GM04503 (cell line): ENCODE measurements at places on chromosomes 13 and 19.

- no peak for DNase-seq
Measured at GRCh38 chr13:62035981-62036380, 620.3 kb upstream of the PCDH20 start.

DNA sequence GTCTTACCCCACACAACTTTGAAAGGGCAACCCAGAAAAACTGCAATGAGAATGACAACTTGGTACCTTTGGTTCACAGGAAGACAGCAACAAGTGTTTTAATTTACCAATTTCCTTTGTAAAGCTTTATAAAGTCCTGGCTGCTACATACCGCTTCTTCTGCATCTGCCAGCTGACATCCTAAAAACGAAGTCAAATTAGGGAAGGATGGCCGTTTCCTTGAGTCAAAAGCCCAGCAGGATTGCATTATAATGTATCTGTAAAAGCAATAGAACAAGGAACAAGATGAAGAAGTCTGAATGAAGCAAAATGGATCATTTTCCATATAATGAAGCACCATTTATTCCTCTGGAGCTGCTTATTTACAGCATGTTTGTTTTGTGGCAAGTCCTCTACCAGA, 25.8 kb upstream of the URAD start:
- DNase-seq = no peak

DNA sequence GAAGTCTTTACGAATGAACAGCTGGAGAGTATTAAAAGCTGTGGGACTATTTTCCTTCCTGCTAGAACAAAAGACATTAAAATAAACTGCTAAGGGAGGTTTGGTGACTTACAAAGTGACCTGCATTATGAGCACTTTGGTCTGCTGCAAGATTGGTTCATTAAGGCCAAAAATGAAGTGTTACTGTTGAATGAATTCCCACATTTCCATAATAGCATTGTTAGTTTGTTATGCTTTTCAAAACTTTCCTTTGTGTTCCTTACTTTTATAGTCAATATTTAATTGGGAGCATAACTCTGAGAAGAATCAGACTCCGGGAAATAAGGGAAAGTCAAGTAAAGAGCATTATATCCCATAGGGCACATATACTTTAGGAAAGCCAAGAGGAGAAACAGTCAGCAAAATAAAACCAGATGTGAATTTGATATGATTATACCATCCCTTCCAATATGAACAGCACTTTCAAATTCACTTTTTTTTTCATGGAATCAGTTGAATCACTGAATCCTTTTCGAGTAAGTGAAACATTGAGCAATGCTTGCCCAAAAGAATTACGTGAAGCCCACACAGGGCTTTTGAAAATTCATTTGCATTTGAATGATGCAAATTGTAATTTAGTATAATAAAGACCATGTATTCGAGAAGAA, 112.6 kb downstream of the KCTD12 start:
- DNase-seq = no peak

DNA sequence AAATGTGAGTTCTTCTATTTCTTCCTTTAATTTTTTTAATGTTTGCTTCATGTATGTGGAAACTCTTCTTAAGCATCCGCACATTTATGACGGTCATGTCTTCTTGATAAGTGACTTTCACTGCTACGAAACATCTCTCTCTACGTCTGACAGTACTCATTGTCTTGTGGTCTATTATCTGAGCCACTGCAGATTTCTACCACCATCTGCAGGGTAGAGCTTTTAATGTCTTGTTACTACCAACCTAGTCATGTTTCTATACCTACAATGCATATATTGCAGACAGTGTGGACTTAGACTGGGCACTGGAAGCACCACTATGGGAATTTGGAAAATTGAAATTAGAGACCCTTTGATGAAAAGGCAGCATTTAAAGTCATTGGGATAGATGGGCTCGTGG, 75.4 kb upstream of the ARHGEF7 start:
- DNase-seq = no peak

DNA sequence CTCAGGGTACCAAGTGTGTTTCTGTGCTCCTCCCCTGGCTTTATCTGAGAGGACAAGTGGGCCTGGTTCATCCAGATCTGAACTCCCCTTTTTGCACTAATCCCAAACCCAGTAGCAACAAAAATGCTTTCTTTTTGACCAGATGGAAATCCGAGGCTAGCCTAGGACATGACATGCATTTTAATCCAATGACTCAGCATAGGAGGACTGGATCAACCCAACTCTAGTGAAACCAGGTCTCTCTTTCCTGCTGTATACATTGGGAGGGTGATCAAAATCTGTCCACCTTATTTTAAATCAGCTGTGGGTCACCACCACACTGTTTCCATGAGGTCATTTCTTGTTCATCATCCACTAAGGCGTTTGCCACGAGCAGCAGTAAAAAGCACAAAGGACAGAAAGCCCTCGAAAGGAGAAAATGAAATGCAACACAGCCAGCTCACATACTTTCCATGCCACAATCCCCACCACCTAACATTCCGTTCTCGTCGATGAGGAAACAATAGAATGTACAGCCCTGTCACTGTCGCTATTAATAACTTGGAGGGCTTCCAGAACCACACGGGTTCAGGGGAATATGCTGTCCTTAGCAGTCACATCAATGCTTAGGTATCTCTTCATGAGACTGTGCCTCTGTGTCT, 543.0 kb downstream of the IRS2 start:
- DNase-seq = peak; percentile 92

DNA sequence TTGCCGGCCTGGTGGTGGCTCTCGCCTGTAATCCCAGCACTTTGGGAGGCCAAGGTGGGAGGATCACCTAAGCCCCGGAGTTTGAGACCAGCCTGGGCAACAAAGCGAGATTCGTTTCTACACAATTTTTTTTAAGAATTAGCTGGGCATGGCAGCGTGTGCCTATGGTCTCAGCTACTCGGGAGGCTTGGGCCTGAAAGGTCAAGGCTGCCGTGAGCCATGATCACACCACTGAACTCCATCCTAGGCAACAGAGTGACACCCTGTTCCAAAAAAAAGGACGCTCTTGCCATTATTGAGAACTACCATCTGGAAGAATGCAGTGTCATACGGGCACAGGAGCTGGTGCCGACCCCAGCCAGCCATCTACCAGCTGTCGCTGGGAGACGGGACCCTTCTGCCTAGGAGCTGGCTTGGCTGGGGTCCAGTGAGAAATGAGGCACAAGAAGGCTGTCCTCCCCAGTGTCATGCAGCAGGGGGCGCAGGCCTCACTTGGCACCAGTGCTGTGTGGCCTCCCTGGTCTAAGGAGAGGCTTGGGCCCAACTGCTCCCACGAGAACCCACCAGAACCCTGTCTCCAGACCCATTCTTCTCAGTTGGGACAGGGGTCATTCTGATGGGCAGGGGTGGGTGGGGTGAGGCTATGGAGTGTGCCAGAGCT, 12.2 kb upstream of the RELB start:
- peak; percentile 7 for DNase-seq

GRCh38 chr13:75220861-75221260, 261.1 kb downstream of the TBC1D4 start:
- DNase-seq = no peak

GRCh38 chr19:42091742-42092141, 15.8 kb downstream of the ZNF574 start:
- DNase-seq = no peak

GRCh38 chr19:2449019-2449418, 7.7 kb downstream of the LMNB2 start:
- DNase-seq = no peak

DNA sequence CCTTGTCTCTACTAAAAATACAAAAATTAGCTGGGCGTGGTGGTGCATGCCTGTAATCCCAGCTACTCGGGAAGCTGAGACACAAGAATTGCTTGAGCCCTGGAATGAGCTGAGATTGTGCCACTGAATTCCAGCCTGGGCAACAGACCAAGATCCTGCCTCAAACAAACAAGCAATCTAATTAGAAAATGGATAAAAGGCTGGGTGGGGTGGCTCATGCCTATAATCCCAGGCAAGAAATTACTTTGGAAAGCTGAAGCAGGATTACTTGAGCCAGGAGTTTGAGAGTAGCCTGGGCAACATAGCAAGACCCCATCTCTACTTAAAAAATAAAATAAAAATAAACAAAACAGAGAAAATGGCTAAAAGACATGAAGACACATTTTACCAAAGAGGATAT, 77.0 kb downstream of the CAB39L start:
- DNase-seq = peak; percentile 69

GRCh38 chr13:81393110-81393509, 1052.2 kb upstream of the SPRY2 start:
- DNase-seq = no peak

GRCh38 chr13:46232281-46232680, 20.6 kb downstream of the LRRC63 start:
- DNase-seq = peak; percentile 3

DNA sequence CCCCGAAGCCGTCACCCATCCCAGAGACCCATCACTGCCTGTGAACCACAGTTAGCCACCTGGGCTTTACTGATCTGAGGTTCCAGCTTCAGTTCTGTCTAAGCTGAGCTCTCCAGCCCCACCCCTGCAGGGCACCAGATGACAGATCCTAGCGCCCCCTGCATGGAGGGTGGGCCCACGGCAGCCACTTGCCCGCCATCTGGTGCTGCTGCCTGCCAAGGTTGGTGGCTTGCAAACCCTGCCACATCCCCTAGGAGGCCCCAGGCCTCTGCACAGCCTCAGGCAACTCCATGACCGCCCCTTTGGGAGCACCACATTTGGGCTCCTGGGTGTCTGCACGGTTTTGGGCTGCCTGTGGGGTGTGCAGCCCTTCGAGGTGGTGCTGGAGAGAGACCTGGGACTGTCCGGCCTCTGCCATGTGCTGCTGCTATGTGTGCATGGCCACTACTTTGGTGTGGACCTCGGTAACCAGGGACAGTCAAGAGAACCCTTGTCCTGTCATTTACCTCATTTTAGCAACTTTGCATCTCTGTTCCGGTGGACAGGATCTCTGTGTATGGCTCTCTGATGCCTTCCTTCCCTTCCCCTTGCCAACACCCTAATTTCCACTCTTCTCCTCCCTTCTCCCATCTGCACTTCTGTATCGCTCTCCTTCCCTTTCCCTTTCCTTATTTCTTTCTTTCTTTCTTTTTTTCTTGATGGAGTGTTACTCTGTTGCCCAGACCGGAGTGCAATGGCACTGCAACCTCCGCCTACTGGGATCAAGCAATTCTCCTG, 17.4 kb upstream of the SDHAF1 start:
- DNase-seq = no peak

GRCh38 chr13:104357672-104358354, 1291.6 kb upstream of the SLC10A2 start:
- DNase-seq = no peak

- DNase-seq = no peak
Measured at GRCh38 chr13:114027046-114027715, 53.3 kb upstream of the C13orf46 start.

GRCh38 chr13:96862999-96863398, 131.3 kb downstream of the OXGR1 start:
- DNase-seq = no peak

DNA sequence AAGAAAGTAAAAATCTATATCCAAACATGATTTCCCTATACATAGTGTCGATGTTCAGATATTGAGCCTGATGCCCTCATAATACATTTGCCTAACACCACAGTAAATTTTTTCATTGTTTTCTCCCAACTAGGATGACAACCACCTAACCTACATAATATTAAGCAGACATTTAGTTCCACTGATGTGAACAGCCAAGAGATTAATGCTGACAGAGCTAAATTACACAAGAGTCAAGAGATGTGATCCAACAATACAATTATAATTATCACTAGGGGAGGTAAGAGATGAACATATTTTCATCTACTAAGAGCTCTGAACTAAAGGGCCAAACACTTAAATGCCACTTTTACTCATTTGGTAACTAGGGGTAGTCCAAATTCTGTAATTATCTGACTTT, 145.9 kb downstream of the DACH1 start:
- no peak for DNase-seq

DNA sequence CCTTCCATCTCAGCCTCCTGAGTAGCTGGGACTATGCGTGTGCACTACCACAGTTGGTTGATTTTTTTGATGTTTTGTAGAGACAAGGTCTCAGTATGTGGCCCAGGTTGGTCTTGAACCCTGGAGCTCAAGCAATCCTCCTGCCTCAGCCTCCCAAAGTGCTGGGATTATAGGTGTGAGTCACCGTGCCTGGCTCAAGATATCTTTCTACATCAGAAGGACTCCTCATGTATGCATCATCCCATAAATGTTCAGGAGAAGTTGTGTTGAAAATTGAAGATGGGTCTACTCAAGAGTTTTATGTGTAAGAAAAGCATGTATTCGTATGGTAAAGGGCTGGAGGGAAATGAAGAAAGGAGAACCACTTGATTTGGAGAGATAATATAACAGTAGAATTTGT, 71.8 kb upstream of the STK24 start:
- DNase-seq = no peak

- no peak for DNase-seq
Measured at GRCh38 chr13:111966933-111967332, 100.0 kb upstream of the SOX1 start.

DNA sequence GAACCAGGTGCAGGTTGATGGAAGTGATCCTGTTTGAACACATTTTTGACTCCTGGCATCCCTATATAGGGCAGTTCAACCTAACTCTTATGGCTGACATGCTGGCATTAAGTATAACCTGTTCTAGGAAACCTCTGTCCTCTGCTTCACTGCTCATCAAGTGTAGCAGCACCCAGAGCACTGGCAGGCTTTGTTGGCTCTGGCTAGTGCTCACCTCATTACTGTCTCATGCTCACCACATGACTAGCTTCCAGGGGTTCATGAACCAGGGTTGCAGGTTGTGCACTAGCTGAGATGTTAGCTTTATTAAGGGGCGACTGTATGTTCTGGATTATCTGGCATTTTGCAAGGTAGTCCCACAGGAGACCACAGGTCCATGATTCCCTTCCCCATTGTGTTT, 63.6 kb downstream of the B3GLCT start:
- no peak for DNase-seq

GRCh38 chr13:48009284-48009683, 8.2 kb upstream of the SUCLA2 start:
- peak; percentile 76 for DNase-seq

DNA sequence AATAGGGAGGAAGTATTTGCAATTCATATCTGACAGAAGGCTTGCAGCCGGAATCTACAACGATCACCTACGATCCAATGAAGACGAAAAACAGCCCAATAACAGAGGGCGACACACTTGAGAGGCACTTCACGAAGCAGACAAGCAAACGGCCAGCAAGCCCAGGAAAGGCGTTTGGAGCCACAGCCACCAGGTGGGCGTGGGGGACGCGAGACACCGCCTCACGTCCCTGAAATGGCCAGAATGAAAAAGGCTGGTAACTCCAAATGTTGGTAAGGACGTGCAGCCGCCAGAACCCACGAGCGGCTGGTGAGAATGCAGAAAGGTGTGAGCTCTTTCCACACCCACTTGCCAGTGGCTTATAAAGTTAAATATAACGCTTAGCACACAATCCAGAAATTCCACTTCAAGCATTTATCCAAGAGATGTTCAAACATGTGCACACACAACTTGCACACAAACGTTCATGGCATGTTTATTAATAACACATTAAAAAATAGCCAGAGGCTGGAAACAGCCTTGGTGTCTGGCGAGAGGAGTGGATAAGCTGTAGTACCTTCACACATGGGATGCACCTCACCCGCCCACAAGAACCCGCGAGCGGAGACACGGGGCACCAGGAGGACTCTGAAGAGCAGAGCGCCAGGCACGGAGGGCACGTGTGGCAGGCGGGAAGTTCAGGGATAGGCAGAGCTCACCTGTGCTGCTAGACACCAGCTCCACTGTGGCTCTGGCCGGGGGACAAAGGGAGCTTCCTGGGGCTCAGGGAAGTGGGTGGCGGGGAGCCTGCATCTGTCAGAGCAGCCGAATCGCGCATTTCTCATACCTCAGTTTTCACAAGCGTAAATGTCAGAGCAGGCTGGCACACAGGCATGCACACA, 89.3 kb downstream of the SPACA7 start:
- DNase-seq = no peak
